NCI-H1092 (cell line): ENCODE measurements at places on chromosomes 7 and 10.
A peak's percentile ranks its signal among the peaks of the same experiment; 100 is the strongest.

DNA sequence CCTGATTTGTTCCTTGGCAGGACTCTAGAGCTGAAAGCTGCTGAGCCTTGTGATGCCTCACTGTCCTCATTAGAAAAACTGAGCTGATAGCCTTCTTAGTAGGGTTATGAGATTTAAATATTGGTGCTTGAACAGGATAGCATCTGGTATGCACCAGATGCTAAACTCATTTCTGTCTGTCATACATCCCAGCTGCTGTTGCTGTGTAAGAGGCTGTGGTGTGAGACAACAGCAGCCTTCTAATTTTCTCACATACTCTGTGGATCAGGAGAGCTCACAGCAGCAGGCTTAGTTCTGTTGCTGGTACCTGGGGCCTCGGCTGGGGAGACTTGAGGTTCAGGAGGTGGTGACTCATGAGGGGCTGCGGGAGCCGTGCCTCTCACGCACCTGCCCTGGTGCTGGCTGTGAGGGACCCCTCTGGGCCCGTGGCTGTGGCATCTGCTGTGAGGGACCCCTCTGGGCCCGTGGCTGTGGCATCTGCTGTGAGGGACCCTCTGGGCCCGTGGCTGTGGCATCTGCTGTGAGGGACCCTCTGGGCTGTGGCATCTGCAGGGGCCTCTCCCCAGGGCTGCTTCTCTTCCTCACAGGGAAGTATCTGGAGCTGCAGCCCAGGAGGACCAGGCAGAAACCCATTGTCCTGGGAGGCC lies 12.5 kb downstream of the DYNC2I1 start:
- no peak for DNase-seq

DNA sequence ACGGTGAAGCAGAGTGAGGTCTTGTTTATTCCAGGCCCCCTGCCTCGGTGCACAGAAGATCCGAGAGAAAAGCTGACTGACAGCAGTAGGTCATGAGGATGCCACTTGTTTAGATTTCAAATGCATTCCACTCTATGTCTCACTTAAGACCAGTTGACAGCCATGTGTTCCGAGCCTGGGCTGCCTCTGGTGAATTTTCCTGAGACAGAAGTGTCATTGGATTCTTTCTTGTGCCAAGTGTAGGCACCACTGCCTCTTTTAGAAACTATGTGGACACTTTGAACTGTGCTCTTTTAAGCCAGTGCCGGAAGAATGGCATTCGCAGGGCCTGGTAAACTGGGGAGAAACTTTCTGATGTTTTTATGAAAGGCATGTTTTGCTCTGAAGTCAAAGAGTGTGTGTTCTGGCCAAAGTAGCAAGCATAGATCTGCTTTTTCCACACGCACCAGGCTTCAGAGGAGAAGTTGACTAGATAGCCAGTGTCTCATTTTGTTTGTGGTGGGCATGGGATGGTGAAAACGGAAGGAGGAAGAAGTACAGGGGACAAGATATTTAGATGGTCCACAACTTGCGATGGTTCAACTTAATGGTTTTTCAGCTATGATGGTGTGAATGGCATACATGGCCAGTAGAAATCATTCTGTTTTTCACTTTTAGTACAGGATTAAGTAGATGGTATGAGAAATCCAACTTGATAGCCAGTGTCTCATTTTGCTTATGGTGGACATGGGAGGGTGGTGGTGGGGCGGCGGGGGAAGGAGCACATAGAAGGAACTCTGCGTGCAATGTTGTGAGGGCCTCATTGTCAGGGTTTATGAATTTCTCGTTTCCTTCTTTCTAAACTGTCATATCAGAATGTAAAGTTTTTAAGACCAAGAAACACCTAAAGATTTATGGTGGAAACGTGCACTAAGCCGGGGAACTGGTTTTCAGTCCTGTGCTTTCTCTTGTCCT lies 41.5 kb downstream of the CYP17A1 start:
- no peak for DNase-seq

GRCh38 chr7:140217750-140218501 lies 41.1 kb upstream of the KDM7A start:
- DNase-seq: no peak

DNA sequence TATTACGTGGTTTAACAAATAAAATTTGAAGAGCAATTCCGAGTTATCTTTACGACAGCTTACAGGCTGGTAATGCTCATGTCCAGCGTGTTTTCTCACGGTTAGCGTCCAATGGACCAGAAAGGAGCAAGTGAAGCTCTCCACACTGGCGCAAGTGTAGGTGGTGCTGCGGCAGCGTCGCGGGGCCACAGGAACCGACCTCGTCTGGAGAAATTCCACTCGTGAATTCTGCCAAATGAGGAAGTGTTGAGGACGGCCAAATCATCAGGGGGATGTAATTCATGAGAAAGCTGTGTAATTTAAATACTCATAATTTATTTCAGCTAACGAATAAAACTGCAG lies 350 bp upstream of the ZNF37A start:
- DNase-seq: no peak

GRCh38 chr7:101160910-101161309 lies 4.5 kb downstream of the VGF start:
- DNase-seq: no peak

- DNase-seq: no peak
These were observed 280.3 kb upstream of the PODXL start for GRCh38 chr7:131836733-131837132.

GRCh38 chr7:135980665-135981180 lies 3.6 kb upstream of the MTPN start:
- no peak for DNase-seq

- DNase-seq: no peak
These were observed 23.4 kb downstream of the JAZF1 start for GRCh38 chr7:28157076-28157745.

DNA sequence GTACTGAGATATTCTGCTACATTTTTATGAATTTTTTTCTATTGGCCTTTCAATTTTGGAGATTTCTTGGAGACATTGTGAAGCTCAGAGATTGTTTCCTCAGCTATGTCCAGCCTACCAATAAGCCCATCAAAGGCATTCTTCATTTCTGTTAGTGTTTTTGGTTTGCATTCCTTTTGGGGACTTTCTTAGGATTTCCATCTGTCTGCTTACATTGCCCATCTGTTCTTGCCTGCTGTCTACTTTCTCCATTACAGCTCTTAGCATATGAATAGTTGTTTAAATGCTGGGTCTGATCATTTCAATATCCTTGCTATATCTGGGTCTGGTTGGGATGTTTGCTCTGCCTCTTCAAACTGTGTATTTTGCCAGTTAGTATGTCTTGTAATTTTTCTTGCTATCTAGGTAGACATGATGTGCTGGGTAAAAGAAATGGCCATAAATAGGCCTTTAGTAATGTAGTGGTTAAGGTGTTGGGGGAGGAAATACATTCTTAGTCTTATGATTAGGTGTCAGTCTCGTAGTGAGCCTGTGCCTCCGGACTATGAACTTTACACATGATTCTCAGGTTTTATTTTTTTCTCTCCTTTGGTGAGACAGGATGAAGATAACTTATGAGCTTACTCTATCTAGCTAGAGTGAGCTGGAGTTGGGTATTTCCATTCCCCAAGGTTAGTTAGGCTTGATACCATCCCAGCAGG lies 32.6 kb upstream of the NME8 start:
- DNase-seq: no peak

- DNase-seq: no peak
These were observed 134.8 kb downstream of the CFAP58 start for GRCh38 chr10:104488439-104488832.

DNA sequence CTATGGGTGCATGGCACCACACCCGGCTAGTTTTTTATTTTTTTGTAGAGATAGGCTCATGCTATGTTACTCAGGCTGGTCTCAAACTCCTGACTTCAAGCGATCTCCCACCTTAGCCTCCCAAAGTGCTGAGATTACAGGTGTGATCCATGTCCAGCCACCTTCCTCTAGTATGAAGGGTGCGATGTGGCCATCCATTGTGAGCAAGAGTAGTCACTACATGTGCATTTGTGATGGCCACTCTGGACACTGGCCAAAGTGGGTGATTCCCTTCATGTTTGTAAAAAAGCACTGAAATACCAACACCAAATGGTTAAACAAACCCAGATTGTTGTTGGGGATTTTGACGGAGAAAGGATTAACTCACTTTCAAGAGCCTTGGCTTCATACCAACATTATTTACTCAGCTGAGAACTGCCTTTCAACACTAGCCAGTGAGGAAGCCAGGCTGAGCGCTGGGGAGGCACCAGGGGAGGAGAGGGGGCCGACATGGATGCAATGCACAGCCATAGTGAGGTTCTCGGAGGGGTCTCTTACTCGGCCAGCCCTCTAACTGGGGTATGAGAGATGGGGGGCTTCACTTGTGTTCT lies 198.1 kb upstream of the LYZL2 start:
- peak; percentile 55 for DNase-seq

DNA sequence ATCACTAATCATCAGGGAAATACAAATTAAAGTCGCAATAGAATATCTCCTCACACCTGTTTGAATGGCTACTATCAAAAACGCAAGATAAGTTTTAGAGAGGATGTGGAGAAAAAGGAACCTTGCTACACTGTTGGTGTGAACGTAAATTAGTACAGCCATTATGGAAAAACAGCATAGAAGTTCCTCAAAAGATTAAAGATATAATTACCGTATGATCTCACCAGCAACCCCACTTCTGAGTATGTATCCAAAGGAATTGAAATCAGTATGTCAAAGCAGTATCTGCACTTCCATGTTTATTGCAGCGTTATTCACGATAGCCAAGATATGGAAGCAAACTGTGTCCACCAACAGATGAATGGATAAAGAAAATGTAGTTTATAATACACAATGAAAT lies 164.4 kb downstream of the ZNF365 start:
- no peak for DNase-seq

DNA sequence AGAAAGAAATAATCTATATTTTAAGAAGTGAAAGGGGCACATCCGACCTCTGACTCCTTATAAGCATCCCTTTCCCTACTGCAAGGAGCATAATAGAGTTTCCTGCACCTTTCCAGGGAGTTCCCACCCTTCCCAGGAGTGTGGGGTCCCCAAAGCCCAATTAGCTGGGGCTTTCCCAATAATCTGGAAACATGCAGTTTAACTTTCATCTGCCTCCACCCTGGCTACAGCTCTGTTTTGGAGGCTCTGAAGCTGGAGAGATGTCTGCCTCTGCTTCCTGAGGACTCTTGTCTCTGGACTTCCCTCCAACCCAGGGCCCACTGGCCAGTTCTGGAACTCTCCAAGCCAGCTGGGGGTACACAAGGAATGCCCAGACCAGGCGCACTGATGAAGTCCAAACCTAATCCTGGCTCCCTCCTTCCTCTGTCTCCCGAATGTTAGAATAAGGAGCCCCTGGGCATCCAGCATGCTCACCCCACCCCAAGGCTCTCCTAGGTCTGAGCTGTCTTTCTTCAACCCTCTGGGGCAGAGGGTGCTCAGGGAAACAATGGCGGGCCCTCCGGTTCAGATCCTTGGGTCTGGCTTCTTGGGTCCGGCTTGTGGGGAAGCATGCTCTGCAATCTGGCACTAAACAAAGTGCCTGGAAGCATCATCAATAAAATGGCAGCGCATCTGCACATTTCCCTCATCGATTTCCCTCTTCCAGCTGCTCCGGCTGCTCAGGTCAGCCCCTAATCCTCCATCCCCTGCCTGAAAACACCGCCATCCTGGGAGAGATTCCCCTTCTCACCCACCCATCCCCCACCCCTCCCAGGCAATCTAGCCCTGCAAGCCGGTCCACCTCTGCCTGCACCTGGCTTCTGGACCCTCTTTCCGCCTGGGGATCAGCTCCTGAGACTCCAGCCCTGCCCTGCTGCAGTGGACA lies 13.3 kb downstream of the HOXA4 start:
- no peak for DNase-seq

GRCh38 chr7:123864012-123864411 lies 19.0 kb downstream of the HYAL4 start:
- DNase-seq: no peak

DNA sequence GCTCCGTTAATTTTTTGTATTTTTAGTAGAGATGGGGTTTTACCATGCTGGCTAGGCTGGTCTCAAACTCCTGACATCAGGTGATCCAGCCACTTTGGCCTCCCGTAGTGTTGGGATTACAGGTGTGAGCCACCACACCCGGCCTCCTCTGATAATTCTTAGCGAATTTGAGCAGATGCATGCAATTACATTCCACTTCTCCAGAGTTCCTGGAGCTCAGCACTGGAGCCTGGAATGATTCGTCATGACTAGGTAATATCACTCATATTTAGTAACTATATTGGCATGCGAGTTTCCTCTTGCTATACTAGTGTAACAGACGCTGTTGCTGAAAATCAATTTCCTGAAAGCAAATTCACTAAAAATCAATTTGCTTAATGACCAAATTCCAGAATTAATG lies 86.8 kb downstream of the MKX start:
- DNase-seq: no peak

DNA sequence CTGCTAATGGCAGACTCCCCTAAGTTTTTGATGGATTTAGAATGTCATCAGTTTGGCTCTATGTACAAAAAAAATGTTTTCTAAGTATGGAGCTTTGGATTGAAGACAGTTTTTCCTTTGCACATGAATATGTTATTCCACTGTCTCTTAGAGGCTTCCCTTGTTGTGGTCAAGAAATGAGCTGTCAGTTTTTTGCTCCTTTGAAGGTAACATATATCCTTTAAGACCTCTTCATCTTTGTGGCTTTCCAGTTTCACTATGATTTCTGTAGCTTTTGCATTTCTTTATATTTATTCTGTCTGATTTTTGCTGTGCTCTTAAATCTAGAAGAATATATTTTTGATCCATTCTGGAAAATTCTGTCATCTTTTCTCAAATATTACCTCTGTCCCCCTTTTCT lies 15.8 kb upstream of the ODAD2 start:
- DNase-seq: no peak

DNA sequence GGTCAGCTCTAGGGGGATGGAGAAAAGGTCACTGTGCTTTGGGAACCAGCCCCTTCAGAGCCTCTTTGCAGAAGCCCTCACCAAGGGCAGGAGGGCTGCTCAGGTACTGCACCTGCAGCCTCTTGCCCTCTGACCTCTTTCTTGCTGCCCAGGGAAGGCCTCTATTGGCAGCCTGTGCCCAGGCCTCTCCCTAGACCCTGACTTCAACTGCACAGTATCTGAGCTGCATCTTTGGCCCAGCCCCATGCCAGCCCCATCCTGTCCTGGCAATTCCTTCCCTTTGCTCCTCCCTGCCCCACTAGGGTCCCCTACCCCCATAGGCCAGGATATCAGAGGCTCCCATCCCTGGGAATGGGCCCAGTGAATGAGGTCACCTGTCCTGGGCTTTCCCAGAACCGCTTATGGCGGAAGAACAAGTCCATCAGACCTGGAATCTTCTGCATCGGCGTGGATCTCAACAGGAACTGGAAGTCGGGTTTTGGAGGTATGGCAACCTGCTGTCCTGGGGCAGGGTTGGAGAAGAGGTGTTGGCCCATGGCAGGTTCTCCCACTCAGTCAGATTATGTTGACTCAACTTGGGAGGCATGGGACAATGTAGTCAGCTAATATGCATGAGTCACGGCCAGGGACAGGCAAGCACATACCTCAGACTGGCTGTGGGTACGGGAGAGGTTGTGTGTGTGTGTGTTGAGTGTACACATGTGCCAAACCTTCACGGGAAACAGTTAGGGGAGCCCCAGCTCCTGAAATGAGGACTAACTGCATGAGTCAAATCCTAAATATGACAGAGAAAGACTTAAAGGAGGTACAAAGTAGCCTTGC lies 17.1 kb upstream of the CPA1 start:
- DNase-seq: no peak

- peak; percentile 83 for DNase-seq
These were observed at the start of gene ANXA7 for GRCh38 chr10:73413528-73414229. Gene ANXA7, minus strand, starts transcription at chr10:73414058. Its CDS starts 13,202 bp downstream, at chr10:73400856.

- DNase-seq: no peak
These were observed 128.7 kb upstream of the RHEB start for GRCh38 chr7:151648429-151648828.
